ENCODE measurements at places on chromosomes 16 and 17. TPM values are rescaled to one million over a fixed set of nuclear protein-coding genes. Genes with fewer than 3 reads are reported as not detected.

The HP gene
- total RNA-seq: 3.1 TPM

DNA sequence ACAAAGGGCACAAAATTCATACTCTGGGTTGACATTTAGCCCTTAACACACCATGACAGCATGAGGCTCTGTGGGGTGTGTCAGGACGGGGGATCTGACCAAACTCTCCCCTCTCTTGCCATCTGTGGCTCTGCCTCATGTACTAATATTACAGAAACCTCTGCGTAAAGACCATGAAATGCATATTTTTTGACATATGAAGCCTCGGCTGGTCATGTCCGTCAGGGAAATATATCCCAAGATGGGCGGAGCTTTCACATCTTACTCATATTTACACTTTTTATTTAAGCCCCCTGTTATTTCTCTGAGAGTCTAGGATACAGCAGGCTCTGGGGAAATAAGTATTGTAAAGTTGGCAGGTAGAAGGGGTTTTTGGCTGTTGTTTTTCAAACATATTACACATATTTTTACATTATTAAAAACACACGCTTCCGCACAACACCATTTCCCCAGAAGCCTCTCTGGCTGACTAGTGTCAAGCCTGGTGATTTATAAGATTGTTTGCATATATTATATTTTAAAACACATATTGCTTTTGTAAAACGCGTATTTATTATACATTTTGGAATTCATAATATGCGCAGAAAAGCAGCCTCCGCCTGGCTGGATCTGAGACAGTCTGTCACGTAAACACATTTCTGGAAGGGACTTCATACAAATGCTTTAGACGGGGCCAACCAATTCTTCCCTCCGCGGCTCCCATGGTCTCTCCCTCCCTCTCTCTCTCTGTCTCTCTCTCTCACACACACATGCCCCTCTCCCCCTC lies 237.7 kb upstream of the ZFHX3 start:
- DNase-seq: no peak

- no peak for DNase-seq
Observed at GRCh38 chr16:4435337-4436067, 9.8 kb downstream of the DNAJA3 start.

DNA sequence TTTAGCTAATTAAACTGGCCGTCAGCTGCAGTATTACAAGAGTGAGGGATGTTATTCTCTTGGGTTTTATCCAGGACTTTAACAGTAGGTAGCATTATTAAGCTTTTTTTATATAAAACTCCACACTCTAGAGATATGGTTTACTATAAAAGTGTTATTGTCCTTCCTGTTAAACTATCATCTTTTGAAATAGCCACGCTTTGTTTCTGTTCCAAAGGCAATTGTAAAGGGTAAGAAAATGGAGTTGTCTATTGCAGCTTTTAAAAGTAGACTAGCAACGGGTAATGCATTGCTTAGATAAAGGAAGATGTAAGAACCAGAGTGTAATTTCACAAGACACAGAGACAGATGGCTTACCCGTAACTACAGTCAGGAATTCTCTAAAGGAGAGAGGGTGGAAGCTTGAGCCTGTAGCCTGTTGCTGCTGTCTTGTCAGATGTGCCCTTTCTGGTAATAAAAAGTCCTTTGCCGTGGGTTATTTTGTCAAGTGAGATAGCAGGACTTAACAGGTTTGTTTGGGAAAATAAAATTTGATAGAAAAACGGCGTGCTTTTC lies 56.4 kb downstream of the WWOX start:
- DNase-seq: no peak

GRCh38 chr16:81739503-81739902 lies 39.6 kb upstream of the PLCG2 start:
- DNase-seq: no peak

DNA sequence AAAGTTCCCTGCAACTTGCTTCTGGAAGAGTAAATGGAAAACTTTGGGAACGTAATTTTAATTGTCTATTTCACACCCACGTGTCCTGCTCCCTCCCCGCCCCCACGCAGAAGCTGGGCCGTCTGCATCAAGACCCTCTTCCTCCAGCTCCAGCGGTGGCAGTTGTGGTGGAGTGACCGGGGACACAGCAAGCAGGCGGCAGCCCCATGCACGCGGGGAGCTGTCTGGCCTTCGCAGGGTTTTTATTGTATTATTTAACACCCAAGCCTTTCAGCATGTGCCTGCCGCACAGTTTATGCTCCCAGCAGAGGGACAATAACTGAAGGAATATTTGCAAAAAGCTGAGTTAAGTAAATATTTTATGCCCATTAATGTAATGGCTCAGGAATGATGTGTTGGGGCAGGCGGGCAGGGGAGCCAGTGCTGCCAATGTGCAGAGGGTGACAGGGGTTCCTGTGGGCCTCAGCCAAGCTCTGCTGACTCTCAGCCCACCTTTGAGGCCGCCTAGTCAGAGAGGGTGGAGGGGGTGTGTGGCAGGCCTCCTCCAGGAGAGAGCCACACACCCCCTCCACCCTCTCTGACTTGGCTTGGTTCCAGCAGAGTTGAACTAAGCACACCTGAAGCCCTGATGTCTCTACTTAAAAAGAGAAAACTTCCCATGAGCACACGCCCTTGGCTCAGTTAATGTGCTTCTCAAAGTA lies 32.4 kb upstream of the ENPP7 start:
- no peak for DNase-seq

- DNase-seq: no peak
Observed at GRCh38 chr16:85171004-85171758, 58.9 kb upstream of the CIBAR2 start.
